ENCODE measurements at places on chromosomes 6 and 20.

- no peak for DNase-seq
Measured at GRCh38 chr6:141580988-141581552, 551.7 kb upstream of the GJE1 start.

- DNase-seq = no peak
Measured at GRCh38 chr20:4369798-4370124, 351.9 kb upstream of the PRND start.

GRCh38 chr6:16320533-16321340, 82.3 kb downstream of the GMPR start:
- no peak for DNase-seq

- DNase-seq = no peak
Measured at GRCh38 chr20:24157213-24157612, 168.6 kb upstream of the GGTLC1 start.

Data from activated gamma-delta T cell (primary cell).